ENCODE measurements at places on chromosomes 1 and 21. TPM values are rescaled to one million over a fixed set of nuclear protein-coding genes. Genes with fewer than 3 reads are reported as not detected.
A peak's percentile ranks its signal among the peaks of the same experiment; 100 is the strongest.

Gene GRHL3
- total RNA-seq, result not detected

Gene HRNR
- total RNA-seq, result not detected

Gene AIRE
- total RNA-seq, result not detected

Gene ITLN2
- not detected for total RNA-seq

Gene CLDN8
- total RNA-seq, result not detected

DNA sequence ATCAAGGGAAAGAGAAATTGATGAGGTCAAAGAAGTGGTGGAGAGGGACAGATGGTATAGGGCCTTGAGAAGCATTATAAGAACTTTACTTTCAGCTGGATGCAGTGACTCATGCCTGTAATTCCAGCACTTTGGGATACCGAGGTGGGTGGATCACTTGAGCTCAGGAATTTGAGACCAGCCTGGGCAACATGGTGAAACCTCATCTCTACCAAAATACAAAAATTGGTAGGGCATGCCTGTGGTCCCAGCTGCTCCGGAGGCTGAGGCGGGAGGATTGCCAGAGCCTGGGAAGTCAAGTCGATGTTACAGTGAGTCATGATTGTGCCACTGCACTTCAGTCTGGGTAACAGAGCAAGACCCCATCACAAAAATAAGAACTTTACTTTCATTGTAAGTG, 5.7 kb downstream of the TMEM50A start:
- H3K36me3 ChIP-seq, result peaks cover 43% of the 10 kb centered on the region
- H3K4me3 ChIP-seq, result peak overlapping the region; percentile 21
- peak overlapping the region; percentile 74 for H3K27ac ChIP-seq
- peaks cover 46% of the 10 kb centered on the region for H3K4me1 ChIP-seq
- no peak for DNase-seq
- no peaks in the 10 kb centered on the region for H3K27me3 ChIP-seq

DNA sequence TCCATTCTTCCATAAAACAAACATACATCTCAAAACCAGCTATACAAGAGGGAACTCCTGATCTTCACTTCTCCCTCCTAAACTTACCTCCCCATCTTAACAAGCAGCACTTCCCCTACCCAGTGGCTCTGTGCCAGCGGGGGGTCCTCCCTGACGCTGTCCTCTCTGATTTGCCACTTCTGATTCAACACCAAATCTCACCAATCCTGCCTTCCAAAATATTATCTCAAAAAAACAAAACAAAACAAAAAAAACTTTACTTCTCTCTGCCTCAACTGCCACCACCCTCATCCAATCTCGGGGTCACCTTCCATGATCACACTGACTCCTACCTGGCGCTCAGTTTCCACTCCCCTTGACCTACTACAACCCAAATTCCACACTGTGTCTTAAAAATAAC, 72.8 kb downstream of the SLC45A1 start:
- H3K4me3 ChIP-seq, result no peak overlapping the region
- H3K27ac ChIP-seq, result peak overlapping the region; percentile 43
- no peaks in the 10 kb centered on the region for H3K27me3 ChIP-seq
- peaks cover 28% of the 10 kb centered on the region for H3K36me3 ChIP-seq

DNA sequence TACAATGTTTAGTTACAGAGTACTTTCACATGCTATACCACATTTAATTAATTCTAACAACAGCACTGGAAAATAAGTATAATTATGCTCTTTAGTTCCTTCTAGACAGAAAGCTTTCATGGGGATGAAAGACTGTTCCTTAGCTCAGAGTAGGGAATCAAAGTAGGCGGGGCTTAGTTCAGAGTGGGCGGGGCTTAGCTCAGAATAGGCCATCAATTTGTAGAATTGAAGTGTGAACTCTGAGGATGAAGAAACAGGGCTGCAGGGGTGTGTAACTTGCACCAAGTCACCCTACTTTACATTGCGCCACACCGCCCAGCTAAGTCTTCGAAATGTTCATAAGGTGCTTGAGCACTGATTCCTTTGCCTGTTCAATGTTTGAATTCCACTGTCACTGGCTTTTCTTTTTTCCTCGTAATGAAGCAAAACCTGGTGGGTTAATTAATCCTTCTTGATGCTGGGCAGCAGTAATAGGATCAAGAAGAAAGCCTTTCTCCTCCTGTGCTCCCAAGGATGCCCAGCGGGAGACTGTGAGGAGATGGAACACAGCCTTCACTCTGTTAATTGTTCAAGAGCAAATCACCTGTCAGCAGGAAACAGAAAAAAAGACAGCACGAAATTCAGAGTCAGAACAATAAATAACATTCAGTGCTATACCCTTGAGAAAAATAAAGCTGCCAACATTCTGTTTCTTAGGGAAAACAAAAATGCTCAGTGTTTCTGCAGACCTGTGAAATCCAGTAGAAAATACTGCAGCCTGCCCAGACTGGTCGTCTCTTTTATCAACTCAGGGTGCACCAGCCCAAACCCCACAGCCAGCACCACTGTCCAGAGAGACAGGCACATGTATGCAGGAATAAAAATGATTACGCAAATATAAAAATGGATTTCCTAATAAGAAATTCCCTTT, 66.5 kb upstream of the CAMK1G start:
- DNase-seq, result no peak

- H3K27ac ChIP-seq, result no peak overlapping the region
- peaks cover 27% of the 10 kb centered on the region for H3K27me3 ChIP-seq
- no peaks in the 10 kb centered on the region for H3K4me1 ChIP-seq
- H3K36me3 ChIP-seq, result no peaks in the 10 kb centered on the region
Measured at GRCh38 chr1:40784141-40784770, 669 bp downstream of the KCNQ4 start.

DNA sequence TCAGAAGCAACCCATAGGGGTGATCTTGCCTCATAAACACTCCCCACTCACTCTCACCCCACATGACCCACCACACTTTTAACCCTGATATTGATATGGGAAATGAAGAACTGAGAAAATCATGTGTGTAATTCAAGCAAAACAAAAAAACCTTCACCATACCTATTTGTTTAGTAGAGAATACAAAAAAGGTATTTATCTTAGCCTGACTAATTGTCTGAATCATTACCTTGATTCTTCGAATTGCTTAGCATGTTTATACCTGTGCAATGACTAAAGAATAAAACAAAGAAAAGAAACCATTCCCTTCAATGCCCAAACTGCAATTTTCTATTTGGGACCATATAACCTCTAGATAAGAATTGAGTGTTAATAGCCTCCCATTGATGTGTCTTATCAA, 1.8 kb downstream of the CLDN17 start:
- H3K4me3 ChIP-seq, result no peak overlapping the region
- no peak for DNase-seq
- H3K27ac ChIP-seq, result no peak overlapping the region
- no peaks in the 10 kb centered on the region for H3K27me3 ChIP-seq
- H3K36me3 ChIP-seq, result no peaks in the 10 kb centered on the region

GRCh38 chr1:219988387-219988786, 57.9 kb downstream of the EPRS1 start:
- no peak overlapping the region for H3K4me3 ChIP-seq
- peaks cover 37% of the 10 kb centered on the region for H3K36me3 ChIP-seq
- H3K4me1 ChIP-seq, result no peaks in the 10 kb centered on the region

- no peak overlapping the region for H3K27ac ChIP-seq
- H3K4me1 ChIP-seq, result peaks cover 25% of the 10 kb centered on the region
- DNase-seq, result peak; percentile 18
- H3K27me3 ChIP-seq, result no peaks in the 10 kb centered on the region
- H3K36me3 ChIP-seq, result no peaks in the 10 kb centered on the region
Measured at GRCh38 chr1:9322661-9323244, 30.1 kb downstream of the SPSB1 start.

DNA sequence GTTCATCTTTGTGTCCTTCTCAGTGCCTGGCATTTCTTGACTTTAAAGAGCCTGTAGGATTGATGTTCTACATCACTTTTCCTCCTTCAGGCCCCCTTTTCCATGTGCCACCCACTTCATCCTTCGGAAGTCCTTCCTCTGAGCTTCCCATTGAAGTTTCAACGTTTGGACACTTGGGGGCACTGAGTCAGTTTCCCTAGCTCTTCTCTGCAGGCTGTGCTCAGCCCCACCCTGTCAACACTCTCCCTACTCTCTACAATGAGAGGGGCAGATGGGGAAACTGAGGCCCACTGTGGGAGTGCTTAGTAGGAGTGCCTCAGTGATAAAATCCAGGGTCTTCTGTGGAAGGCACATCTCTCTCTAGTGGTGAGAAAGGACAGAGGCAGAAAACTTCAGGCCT, 11.9 kb downstream of the KCNJ10 start:
- no peaks in the 10 kb centered on the region for H3K36me3 ChIP-seq
- peaks cover 61% of the 10 kb centered on the region for H3K27me3 ChIP-seq
- no peak overlapping the region for H3K4me3 ChIP-seq
- peak; percentile 90 for DNase-seq
